D721Med (cell line): ENCODE measurements at places on chromosomes 12 and 14.
A peak's percentile ranks its signal among the peaks of the same experiment; 100 is the strongest.

GRCh38 chr12:94109160-94109559, 39.2 kb upstream of the PLXNC1 start:
- no peak for DNase-seq

- no peak for DNase-seq
Measured at GRCh38 chr14:94897561-94897960, 127.6 kb upstream of the GSC start.

GRCh38 chr12:26748412-26748740, 84.6 kb downstream of the ITPR2 start:
- no peak for DNase-seq

- no peak for DNase-seq
Measured at GRCh38 chr12:115199831-115200230, 515.9 kb upstream of the TBX3 start.

DNA sequence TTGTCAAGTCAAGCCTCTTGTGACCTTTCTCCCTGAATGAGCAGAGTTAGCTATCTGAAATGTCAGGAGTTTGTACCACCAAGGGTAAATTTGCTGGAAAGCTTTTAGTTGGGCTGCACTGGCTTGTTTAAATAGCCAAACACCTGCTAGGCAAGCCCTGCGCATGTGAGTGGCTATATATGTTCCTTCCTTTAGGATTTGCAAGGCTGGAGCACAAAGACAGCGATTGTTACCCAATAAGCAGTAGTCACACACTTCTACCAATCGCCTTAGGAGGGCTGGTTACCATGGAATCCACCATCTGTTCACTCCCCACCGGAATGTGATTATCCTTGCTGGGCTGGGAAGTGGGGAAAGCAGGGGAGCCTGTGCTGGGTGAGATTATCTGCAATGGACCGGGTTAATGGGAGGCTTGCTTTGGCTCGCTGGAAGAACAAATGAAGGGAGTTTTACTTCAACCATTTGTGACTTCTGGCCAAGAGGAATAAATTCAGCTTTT, 102.5 kb downstream of the FGD4 start:
- DNase-seq, result peak; percentile 55

DNA sequence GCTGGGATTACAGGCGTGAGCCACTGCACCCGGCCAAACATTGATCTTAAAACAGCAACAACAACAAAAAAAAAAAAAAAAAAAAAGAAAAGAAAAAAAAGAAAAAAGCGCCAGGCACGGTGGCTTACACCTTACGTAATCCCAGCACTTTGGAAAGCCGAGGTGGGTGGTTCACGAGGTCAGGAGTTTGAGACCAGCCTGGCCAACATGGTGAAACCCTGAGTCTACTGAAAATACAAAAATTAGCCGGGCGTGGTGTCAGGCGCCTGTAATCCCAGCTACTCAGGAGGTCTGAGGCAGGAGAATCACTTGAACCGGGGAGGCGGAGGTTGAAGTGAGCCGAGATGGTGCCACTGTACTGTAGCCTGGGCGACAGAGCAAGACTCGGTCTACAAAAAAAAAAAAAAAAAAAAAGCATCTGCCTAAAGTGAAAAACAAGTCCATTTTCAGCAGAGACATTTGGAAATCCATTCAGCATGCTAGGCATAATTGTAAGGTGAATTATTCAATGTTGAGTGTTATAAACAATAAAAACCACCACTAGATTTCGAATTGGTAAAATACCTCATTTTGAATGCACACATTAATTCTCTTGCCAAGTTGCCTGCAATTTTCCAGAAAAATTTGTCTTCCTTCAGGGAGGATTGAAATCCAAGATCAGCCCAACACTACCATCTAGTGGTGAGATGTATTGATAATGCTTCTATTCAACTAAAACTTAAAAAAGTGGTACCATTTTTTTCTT, 8.0 kb upstream of the CERS5 start:
- peak; percentile 45 for DNase-seq

- no peak for DNase-seq
Measured at GRCh38 chr12:3896801-3897351, 23.7 kb upstream of the PARP11 start.

DNA sequence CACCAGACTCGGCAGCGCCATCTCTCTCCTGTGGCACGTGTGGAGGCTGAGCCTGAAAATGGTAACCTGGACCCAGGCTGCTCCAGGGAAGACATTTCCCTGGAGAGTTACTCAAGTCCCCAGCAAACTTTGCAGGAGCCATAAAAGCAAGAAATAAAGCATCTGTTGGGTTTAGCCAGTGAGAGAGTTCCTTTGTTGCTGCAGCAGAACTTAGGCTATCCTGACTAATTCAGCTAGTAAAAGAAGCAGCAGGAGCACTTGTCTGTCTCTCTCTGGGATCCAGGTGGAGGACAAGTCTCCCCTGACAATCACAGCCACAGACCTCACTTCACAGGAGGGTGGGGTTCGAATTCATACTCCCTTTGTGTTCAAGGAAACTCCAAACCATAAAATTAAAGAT, 79.2 kb upstream of the DIO3 start:
- no peak for DNase-seq

DNA sequence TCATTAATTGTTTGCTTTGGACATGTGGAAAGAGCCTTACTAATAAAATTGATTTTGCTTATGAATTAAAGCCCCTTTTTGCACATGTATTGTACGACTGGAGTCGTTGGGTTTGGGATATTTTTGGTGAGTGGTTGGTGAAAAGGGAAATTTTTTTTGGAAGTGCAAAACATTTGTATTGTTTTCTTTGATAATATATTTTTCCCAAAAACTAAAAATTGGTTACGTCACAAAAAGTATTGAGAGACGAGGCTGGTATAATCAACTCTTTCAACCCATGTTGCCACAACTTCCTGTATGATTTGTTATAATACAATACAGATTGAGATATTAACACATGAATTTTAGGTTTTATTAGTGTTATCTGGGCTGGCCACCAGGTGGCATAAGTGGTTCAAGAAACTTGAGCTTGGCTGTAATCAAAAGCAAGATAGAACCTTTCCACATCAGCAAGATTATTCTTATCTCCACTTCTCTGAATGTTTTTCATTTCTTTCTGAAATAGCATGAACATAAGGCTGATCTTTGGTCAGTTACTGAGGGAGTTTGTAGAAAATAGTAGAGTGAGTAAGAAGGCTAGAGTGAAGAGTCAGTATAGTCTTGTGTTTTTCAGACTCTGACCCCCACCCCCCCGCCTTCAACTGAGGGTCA, 8.7 kb downstream of the NGDN start:
- DNase-seq, result no peak

DNA sequence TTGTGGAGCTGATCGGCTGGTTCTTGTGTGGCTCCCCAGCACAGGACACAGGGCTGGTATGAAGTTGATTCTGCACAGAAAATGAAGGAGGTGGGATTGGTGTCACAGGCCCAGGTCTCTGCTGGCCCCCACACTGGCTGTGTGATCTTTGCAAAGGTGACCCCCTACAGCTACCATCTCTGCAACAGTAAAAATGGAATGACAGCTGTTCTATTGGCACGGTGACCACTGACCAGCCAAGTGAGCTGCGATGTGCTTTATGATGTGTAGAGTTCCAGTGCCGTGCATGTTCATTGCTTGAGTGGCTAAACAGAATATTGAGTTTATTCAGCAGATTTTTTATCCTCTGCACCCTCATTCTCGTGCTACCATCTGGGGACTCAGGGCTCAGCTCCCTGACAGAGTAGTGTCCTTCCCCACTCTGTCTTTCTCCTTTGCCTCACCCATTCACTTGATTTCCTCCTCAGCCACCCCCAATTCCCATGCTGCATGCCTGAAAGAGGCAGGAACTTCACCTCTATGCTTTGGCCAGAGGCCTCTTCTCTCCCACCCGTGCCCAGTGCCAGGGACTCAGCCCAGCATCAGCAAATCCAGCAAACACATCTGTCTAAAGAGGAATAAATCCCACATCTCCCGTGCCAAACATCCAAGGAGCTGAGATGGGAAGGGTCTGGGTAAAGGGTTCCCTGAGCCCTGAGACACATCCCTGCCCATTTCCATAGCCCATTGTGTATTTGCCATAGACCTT, 21.2 kb downstream of the C14orf132 start:
- DNase-seq, result no peak

DNA sequence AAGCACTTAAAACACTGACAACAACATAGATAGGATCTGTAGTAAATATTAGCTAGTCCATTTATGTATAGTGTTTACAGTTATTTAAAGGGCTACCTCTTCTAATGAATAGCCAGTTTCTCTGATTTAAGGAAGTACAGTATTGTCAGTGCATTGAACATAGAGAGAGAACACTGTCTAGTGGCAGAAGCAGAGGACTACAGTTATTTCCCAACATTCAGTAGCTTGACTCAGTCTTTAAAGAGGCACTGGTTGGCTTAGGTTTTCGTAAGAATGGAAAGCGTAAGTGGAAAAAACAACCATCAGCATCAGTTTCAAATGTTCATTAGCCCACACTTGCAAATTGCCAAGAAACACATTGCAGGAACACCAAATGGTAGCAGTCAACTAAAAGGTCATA, 125.0 kb upstream of the HMGA2 start:
- DNase-seq, result no peak

GRCh38 chr12:131917139-131917710, 11.9 kb upstream of the PUS1 start:
- DNase-seq, result no peak

DNA sequence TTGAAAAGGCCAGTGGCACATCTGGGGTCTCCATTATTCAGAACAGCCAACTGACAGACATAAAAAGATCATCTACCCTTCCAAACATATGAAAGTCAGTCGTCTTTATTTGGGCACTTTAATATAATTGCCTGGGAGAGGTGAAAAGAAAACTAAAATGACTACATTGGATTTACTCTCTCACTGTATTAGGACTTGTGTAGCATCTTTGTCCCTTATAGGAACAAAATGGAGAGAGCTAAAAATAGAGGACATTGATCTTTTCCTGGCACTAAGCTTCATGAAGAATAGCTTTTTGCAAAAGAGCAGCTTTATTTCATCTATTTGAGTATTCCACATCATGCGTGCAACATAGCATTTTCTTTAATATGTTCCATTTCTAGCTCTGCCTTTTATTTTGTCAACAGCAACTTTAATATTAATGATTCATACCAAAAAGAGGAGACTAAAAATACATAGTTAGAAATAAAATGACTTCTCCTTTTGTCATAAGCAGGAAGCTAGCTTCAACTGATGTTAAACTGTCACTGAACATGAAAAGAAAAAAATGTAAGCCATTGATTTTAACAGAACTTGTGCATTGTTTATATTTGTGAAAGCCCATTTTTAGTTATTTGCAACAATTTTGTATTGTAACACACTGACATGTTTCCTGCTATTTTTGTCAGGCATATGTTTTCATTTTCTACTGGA, 254.6 kb downstream of the SEC23A start:
- no peak for DNase-seq

- DNase-seq, result no peak
Measured at GRCh38 chr14:73238424-73238852, 1.1 kb downstream of the PAPLN start.

DNA sequence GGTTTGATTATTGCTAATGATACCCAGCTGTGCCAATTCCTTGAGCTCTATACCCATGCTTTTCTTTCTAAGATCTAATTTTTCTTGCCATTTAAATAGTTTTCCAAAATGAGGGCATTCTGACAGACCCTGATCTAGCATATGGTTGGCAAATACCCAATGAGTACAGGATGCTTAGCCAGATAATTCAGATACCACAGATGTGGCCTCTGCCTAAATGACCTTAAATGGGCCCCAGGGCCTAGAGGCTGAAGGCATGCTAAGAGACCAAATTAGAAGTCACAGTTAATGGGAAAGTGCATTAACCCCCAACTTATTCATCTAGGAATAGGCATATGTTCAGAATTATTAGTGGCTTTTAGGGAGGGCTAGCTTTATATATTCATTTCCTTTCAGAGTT, 122.3 kb upstream of the CNOT2 start:
- DNase-seq, result no peak

GRCh38 chr12:57370696-57371095, 60.1 kb downstream of the R3HDM2 start:
- no peak for DNase-seq

GRCh38 chr12:69000540-69001243, 67.7 kb upstream of the CPM start:
- DNase-seq, result no peak

GRCh38 chr12:6979021-6979420, 8.3 kb downstream of the EMG1 start:
- no peak for DNase-seq

DNA sequence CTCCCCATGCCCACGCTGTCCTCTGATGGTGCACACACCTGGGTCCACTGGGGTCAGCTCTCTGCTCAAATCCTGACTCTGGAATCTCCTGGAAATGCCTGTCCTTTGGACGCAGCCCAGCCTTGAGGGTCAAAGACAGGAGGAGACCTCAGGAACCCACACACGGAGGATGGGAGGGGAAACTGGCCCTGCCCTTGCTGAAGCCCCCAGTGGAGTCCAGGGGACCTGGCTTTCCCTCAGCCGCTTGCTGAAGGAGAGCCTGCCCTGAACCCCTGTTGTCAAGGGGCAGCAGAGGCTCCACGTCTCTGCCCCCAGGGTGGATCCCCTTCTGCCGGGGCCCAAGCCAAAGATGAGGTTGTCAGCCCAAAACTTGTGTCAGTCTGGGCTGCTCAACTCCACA, 16.9 kb downstream of the GALNT9 start:
- no peak for DNase-seq

GRCh38 chr14:89566644-89567415, 149.8 kb upstream of the FOXN3 start:
- DNase-seq, result no peak

DNA sequence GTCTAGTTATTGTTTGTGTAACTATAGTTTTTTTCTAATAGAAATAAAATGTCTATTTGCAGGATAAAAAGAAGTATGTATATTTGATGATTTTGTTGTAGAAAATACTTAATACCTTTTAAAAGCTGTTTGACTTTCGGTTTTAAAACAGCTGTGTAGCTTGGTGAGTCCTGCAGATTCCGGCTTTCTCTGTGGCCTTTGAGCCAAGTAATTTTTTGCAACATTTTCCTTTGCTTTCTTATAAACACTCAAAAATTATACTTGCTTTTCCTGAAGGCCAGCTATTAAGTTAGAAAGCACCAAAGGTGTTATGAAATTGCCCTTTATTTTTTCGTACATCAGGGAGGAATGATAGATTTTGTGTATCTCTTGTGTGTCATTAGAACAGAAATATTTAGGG, 63.6 kb downstream of the CRADD start:
- DNase-seq, result no peak

- no peak for DNase-seq
Measured at GRCh38 chr12:131673888-131674257, 37.0 kb upstream of the SFSWAP start.

DNA sequence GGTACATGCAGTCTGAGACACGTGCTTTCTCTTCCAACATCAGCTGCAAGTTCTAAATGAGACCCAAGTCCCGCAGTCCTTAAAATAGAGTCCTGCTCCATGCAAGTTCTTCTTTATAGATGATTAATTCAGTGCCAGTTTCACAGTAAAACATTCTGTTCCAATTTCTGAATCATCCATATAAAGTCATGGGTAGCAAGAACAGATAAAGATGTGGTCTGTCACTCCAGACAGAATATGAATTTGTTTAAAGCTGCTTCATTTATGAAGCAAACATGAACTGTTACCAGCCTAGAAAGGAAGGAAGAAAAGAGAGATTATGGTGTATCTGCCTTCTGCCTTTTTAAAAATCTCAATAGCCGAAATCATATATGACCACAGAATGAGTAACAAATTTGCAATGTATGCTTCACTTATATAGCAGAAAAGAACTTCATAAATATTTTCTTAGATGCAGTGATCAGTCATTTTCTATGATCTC, 83.3 kb downstream of the KITLG start:
- DNase-seq, result no peak

GRCh38 chr14:56760164-56760914, 49.9 kb downstream of the OTX2 start:
- DNase-seq, result peak; percentile 65

GRCh38 chr12:93115198-93115601, 186.1 kb upstream of the EEA1 start:
- DNase-seq, result no peak
